ENCODE measurements at places on chromosomes 3 and 15.

GRCh38 chr3:71128961-71129360 is 454.6 kb downstream of the FOXP1 start:
- DNase-seq, result no peak

DNA sequence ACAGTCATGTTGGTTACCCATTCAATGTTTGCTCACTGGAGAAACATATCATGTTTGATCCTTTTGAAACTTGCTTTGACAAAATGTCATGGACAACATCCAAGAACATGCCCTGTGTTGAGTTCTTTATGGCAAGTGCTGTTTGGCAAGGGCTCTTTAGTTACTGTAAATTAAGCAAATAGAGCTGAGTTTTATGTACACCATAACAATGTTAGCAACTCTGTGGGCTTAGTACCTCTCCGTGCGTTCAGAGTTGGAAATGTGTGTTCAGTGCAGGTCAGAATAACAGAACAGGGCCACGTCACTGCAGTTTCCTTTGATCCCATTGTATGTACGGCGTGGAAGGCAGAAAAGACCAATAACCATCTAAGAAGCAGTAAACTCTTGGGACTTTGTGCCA is 132.5 kb downstream of the MYRIP start:
- peak; percentile 20 for DNase-seq

DNA sequence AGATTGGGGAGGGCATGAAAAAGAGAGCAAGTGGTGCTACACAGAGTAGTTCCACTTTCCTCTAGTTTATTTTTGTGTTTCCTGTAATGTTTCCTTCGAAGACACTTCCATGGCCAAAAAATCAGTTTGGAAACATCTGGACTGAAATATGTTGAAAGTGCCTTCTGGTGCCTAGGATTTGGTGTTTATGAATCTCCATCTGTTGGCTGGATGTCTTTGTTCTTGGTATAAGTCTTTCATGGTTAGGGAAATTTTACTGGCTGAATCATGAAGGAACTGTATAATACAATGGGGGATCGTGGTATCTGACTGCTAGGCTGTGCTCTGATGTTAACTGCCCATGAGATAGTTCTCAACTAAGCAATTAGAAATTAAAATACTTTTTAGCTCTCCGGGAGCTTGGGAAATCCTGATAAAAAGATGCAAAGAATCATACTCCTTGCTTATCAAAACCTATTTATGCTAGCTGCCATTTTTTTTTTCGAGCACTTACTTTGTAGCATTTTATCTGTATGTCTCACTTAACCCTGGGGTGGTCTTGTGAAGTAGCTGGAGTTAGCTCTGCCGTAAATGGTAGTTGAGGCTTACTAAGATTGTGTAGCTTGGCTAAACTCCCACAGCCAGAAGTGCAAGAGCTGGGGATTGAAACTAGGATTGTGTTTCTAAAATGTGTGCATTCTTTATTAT is 21.9 kb downstream of the AKAP13 start:
- no peak for DNase-seq

- DNase-seq, result no peak
Measured at GRCh38 chr3:49877716-49878115, 8.0 kb upstream of the CAMKV start.

DNA sequence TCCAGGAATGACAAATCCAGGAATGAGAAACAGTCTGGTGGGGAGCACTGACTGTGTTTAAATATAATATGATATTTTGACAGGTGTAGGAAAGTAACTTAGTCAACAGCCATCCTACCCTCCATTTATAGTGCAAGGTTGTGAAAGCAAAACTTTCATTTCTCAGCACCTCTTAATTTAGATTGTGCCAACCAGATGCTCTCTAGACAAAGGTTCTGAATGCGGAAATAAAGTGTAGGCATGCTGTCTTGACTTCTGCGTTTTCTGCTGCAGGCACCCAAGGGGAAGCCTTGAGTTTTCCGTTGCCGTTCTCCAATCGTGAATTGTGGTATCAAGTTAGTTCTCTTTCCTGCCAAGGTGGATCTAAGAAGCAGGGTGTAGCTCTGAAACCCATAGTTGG is 261.9 kb upstream of the SUCLG2 start:
- DNase-seq, result no peak

DNA sequence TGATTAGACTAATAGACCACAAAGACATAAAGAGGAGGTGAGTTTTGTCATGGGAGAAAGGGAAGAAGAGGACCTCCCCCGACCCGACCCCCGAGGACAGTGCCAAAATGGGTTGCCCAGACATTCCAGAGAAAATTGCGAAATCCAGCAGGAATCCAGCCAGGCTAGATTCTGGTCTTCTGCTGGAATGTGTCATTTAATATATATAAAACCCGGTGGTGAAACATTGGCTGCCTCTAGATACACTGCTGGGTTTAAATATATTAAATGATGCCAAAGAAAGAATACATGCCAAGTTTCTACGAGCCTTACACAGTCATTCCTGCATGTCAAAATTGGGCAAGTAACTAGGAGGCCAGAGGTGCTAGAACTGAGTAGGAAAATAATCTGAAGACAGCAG is 45.3 kb upstream of the SPESP1 start:
- no peak for DNase-seq

- DNase-seq, result no peak
Measured at GRCh38 chr3:45583021-45583851, 11.3 kb upstream of the LIMD1 start.

- no peak for DNase-seq
Measured at GRCh38 chr3:194833114-194833910, 147.6 kb downstream of the FAM43A start.

DNA sequence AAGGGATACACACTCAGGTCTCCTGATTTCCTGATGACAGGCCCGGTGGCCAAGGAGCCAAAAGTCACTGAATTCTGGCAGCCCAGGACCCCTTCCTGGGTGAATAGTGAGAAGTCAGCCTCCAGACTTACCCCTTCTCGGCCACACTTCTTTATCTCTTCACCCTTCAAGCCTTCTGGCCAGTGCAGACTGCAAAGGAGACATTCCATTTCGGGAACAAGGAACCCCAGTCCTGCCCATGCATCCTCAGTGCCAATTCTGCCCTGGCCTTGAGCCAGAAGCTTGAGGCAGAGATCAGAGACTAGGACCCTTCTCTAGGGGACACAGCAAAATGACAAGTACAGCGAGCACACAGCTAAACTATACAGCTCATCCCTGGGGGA is 28.8 kb downstream of the GRAMD2A start:
- DNase-seq, result no peak

DNA sequence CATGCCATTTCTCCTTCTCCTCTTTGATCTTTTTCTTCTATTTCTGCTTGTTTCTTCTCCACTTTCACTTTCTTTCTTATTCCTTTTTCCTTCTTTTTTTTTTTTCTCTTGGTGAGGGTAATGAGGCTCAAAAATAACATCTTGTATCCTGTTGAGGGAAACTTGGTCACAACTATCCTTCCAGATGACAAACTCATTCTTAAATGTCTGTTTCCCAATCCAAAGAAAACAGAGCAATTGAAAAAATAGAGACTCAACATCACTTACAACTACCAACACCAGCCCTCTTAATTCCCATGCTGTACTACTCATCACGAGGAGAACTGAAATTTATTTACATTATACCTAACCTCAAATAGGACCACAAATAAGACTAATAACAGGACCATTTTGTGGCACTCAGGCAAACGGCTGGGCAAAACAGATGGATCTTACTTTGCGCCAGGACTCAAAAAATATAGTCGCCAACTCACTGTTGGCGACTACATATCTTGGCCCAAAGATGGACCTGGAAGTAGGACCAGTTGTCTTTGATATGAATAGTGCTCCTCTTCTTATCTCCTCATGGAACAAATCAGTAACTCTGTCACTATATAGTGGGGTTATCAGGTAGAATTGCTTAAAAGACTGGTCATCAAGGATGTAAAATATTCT is 343.9 kb downstream of the ZBTB20 start:
- no peak for DNase-seq

DNA sequence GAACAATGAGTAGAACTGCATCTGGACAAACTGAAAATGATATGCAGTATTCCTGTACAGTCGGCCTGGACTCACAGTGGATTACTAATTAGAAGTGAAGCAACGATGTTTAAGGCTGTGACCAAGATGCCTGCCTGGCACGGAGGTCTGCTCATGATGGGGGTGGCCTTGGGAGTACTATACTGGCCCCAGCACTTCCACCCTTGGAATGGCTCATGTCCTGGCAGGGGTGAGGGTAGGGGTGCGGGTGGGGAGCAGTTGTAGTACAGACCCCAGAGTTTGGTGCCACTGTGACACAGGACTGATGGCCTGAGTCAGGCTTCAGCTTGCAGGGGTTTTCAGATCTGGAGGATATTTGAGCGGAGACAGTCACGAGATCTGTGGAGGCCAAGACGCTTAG is 55.1 kb upstream of the ICE2 start:
- DNase-seq, result no peak

DNA sequence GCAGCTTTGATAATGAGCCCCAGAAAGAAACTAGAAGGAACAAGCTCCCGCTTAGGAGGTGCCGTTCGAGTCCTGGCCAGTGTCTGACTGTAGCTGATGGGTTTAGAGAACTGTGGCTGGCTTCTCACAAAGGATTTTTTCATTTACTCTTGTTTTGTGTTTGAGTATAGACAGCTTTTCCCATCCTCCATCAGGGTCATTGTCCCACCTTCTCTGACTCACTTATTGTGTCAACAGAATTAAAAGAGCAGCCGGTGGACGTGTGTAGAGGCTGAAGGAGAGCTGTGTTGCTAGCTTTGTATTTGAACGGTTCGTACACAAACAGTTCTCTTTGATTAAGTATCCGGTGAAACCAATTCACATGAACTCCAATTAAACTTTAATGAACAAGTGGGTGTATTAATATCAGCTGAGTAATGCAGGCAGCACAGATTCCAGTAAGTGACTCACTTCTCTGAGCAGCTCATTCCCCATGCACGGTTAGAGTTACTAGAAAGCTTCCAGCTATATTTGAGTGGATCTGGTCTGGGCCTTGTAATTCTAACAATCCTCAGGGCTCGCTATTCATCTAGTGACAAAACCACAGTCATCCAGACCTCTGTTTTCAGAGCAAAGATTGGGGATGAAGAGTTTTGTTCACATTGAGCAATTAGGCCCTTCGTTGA is 141.0 kb downstream of the LPP start:
- DNase-seq, result no peak

DNA sequence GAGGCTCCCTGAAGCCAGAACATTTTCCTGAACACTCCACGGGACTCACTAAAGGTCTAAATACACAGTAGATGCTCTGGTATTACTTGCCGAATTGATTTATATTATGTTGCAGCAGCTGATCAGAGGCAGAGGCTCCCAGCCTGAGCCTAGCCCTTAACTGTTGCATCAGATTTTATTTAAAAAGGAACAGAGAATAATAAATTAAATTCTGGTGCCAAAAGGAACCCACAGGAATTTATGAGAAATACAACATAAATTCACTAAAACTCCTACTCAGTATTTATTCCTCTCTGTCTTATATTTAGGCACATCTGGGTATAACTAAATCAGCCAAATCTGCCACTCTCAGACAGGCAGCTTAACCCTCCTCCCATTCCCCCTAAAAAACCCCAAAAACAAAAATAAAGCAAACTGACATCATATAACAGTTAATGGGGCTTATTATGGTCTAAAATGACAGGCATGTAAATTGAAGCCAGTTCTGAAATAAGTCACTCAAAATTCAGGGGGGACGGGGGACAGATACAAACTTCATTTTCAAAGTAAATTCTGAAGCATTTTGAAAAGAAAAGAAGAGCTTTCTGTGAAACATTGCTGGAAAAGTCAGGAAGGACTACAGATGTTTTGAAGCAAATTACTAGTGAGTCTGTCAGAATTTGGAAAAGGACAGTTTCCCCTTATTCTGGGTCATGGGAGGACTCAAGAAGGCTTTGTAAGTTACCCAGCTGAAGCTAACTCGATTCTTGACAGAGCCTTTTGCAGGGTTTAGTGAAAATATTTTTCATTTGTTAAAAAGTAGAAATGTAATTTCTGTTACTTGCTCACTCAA is 53.8 kb upstream of the CORO2B start:
- DNase-seq, result no peak

GRCh38 chr15:67777773-67778172 is 47.5 kb upstream of the SKOR1 start:
- no peak for DNase-seq

DNA sequence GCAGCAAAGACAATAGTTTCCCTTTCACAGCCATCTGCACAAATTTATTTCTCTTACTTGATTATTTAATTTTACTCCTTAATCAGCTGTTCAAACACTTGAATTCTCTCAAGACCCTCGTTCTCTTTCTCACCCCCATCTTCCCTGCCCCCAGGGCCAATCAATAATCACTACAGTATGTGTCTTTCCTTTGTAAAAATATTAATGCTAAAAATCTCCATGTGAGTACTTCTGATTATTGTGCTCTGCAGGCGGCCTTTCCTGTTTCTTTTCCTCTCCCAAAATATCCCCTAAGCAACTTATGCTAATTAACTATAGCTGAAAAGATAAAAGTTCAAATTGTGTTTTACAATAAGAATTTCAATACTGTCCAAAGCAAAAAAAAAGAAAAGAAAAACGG is 617.0 kb upstream of the CBLB start:
- peak; percentile 79 for DNase-seq

- DNase-seq, result no peak
Measured at GRCh38 chr3:108234387-108234957, 12.2 kb upstream of the IFT57 start.

DNA sequence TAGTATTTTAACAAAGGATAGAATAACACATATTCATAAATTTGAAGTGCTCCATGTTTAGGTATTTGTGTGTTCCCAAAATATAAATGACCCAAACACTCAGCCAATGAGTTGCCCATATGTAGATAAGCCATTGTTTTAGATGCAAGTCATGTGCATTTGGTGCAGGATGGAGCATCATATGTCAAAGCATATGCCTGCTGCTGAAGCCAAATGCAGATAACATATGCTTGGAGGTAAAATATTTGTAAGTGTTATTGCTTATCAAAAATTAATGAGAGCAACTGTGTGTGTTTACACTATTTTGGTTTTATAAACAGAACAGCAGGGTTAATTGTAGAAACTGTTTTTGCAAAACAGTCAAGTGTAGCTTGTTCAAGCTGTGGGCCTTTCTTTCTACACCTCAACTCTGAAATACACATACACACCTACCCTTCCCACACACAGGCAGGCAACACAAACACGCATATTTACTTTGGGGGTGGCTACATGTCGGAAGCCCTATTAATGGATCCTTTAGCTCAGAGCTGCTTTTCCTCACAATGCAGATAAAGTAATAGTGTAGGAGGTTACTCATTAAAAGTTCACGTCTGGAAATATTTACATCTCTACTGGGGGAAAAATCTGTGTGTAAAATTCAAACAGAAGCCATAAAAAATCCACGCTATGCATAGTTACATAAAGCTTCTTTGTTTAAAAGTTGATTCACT is 521.4 kb downstream of the ZNF385D start:
- no peak for DNase-seq

DNA sequence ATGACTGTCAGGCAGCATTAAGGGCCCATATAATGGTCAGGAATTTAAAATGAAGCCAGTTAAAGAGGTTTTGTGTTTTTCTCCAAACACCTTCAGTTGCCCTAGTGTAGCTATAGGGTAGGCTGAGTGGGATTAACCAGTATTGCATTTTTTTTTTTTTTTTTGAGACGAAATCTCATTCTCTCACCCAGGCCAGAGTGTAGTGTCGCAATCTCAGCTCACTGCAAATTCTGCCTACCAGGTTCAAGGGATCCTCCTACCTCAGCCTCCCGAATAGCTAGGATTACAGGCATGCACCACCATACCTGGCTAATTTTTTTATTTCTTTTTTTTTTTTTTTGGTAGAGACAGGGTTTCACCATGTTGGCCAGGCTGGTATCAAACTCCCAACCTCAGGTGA is 7.0 kb downstream of the CLASP2 start:
- no peak for DNase-seq

- no peak for DNase-seq
Measured at GRCh38 chr15:34620814-34621213, 37.4 kb upstream of the GOLGA8B start.

GRCh38 chr3:50617096-50617791 is at the start of gene MAPKAPK3:
MAPKAPK3 (plus strand) TSS chr3:50617151; CDS start chr3:50617566, 415 bp downstream.
- no peak for DNase-seq

Data from NCI-H1105 (cell line).